Stimulated activated CD4-positive, alpha-beta T cell treated with anti-CD3 and anti-CD28 coated beads, Interleukin-15, amount 100 ng/mL, for 24 hours (primary cell): ENCODE measurements at places on chromosomes 12 and 14.

DNA sequence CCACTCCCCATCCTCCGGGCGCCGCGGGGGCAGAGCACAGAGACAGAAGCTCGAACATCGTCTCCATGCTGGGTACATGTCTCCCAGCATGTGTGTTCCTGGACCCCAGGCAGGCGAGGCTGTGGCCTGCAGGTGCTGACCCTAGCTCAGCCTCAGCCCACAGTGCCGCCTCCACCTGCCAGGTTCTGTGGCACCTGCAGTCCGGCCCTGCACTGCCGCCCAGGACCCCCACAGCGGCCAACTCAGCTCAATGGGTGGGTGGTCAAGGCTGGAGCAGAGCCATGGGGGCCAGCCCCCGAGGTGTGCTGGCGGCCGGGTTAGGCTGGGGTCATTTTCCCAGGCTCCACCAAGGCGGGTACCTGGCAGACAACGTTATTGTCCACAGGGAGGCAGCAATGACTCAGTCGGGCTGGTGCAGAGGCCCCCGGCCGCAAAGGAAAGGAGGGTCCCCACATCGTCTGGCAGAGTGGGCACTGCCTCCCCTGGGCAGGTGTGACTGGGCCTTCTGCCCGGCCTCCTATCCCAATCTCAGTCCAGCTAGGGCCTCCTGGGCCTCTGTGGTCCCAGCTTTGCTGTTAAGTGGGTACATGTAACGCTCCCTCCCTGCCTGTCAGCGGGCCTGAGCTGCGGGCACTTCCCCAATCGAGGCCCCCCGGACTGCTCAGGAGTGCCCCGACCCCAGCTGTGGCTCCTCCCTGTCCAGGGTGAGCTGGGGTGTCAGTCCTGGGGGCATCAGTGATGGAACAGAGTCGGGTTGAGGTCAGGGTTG, 20.2 kb upstream of the NUDT14 start:
- no peak for DNase-seq

DNA sequence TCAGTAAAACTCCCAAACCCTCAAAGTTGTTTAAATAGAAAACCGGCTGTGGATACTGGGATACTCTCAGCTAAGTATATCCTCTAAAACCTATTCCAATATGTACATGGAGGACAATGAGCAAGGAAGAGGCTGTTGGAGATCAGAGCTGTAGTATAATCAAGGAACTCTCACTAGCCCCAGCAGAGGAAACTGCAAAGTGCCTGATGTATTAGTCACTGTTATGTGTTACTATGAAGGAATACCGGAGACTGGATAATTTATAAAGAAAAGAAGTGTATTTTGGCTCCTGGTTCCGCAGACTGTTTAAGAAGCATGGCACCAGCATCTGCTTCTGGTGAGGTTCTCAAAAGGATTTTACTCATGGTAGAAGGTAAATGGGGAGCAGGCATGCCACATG, 65.6 kb upstream of the RPL10L start:
- DNase-seq, result no peak

DNA sequence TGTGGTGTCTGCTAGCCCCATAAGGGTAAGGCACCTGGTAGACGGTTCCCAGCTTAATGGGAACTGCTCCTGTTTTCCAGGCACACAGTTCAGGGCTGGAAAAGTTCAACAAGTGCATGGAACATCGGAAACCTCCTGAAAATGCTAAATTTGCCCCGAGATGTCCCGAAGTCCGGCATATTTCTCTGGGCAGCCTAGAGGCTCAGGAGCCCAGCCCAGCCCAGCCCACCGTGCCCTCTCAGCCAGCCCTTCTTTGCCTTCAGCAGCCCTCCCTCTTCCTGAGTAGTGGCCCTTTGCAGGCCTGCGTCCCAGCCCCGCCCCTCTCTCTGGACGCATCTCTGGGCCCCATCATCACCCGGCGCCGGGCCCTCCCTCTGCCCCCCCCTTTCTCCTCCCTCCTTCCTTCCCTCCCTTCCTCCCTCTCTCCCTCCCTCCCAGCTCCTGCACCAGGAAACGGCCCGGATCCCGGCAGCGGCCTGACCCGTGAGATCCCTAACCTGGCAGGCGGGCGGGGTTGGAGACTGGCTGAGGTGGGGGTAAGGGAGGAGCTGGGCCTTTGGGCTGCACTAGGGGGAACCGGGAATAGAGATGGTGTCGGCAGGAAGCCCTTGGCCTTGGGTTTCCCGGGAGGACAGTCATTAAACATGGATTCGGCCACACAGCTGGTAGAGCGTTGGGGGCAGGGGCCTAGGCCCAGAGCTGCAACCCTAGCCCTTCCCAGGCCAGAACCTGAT, at the start of gene BCL2L2:
Gene BCL2L2 (plus strand): TSS at position 422 of the 734 bp plus-strand sequence. CDS start 935 bp downstream, outside the sequence.
- DNase-seq, result no peak

DNA sequence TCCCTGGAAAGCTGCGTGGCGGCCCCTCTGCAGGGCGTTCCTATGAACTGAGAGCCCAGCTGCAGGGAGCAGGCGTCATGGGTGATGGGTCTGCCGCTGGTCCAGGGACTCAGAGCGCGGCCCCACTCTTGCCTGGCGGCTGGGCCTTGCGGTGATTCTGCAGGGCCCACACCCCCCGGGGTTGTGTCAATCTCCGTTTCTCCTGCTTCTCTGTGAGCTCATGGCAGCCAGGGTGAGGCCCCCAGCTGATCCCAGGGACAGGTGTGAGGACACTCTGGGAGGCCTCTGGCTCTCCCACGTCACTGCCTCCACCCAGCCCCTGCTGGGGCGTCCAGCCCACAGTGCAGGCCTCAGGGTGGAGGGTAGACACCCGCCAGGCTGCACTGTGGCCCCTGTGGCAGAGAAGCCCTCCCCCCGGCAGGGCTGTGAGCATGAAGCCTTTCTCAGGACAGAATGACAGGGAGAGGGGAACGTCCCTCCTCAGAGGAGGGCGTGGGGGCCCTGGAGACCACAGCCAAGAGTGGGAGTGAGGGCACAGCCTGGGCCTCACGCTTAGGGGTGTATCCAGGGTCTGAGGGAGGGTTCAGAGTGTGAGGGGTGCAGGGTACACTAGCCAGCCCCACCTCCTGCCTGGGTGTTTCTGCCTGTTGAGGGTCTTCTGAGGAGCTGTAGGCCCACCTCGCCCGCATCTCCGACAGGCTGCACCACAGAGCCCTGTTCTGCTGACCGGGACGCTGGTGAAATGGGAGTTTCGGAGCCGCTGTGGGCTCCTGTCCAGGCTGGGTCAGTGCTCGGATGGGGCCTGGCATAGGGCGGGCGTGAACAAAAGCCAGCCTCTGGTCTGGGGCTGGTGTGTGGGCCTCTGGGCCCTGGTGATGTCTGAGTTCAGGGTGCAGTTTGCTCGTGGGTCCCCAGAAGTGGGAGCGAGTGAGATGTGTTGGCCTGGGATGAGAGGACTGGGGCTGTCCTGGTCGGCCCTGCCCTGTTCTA, 26.7 kb upstream of the CRIP2 start:
- no peak for DNase-seq

- DNase-seq, result no peak
Observed at GRCh38 chr14:81831128-81831820, 297.6 kb upstream of the SEL1L start.

- DNase-seq, result no peak
Observed at GRCh38 chr14:85041618-85042017, 488.3 kb upstream of the FLRT2 start.

- peak; percentile 1 for DNase-seq
Observed at GRCh38 chr14:42428996-42429395, 822.3 kb downstream of the LRFN5 start.

DNA sequence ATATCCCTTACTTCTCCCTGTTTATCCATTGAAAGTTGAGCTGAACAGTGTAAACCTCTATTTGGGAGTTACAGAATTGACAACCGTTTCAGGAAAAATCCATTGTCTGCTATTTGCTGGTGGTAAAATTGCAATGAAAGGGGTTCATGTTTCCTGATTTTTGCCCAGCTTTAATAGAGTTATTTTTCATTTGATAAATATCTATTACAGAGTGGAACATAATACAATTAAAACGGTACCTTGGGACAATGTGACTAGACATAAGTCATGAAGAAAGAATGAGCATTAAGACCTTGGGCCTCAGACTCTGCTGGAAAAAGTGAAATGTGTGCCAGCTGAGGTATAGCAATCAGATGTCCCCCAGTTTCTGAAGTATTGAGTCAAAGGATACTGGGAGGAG, 13.1 kb downstream of the PTPRR start:
- no peak for DNase-seq

- peak; percentile 53 for DNase-seq
Observed at GRCh38 chr14:102508774-102509745, 516 bp downstream of the ANKRD9 start.

DNA sequence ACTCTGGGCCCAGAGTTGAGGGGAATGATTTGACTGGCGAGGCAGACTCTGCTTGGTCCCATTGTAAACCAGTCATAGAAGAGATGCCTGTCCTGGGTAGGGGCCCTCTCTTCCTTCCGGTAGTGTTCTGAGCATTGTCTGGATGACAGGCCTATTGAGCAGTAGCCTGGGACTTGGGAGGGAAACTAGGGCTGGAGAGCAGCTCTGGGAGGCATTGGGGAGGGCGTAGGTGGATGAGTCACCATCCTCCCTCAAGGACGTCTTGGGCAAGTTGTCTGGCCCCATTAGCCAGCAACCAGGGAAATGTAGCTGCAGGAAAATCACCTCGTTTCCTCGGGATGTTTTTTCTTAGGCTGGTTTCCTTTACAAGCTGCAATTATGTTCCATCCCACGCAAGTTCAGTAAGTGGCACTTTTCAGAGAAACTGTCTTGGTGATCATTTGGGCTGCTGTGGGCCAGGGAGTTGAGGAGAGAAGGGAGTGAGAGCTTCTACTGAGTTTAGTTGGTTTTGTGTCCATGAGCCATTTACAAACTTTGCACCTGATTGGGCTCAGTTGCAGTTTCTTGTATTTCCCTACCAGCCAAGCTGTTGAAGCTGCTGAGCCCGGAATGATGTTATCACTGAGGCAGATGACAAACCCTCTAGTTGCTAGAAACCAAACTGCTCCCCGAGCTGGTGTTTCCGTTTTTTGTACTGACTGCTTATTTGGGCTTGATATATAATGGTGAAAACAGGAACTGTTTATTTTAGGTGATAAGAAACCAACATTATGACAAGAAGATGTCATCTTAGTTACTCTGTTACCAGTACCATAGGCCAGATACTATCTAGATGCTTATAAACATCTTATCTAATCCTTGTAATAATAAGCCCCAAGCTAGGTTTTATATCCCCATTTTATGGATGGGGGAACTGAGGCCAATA, 147.6 kb downstream of the CHST11 start:
- peak; percentile 68 for DNase-seq

DNA sequence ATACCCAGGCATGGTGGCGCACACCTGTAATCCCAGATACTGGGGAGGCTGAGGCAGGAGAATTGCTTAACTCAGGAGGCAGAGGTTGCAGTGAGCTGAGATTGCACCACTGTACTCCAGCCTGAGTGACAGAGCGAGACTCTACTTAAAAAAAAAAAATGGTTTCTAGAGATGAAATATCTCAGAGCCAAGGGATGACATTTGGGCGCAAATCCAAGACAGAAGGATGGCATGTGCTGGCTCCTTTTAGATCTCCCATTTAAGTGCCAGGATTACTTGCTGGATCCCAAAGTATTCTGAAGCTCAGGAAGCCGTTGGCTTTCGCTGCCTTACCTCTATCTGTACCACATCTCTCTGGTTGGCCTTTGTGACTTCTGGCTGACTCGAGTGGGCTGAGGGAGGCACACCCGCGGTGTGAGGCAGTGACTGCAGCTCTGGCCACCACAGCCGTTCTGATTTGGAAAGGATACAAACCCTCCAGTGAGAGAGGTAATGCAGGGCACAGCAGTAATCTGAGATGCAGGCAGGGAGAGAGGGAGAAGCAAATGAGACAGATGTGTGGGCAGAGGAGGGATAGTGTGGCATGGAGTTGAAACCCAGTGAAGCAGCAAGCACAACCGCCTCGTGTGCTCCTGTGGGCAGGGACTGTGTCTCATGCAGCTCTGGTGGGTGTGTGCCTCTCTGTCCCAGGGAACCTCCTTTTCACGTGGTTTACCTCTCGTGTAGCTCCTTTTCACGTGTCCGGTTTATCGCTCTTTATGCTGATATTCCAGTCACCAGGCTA, 4.9 kb downstream of the B4GALNT3 start:
- no peak for DNase-seq

DNA sequence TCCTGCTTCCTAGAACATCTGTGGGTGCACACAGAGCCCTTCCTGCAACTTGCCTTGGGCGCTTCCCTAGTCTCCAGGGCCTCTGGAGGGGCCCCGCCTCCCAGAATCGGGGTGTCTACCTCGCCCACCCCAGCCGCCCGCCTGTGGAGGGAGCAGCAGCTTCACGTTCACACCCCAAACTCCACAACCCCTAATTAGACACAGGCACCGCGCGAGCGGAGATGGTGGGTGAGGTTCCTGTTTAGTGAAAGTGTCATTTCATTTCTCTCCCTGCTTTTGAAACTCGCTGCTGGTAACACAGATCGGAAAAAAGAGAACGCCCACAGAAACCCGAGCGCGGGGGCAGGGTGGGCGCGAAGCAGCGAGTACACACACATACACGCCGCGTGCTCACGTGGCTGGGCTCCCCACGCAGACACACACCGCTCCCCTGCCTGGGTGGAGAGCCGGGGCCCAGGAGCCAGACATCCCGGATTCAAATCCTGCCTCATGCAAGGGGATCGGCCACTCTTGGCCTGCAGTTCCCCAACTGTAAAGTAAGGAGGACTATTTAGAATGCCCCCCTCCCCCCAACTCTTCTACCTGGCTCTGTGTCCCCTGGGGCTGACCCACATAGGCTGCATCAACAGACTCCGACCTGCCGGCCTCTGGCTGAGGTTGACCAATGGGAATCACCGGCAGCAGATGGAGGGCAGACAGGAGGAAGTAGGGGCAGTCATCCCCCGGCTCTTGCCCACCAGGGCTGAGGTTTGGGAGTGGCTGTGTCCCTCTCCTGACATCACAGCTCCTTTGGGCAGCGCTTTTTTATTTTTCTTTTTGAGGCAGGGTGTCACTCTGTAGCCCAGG, 79.2 kb upstream of the NCOR2 start:
- DNase-seq, result peak; percentile 77

- DNase-seq, result peak; percentile 10
Observed at GRCh38 chr14:22650960-22651521, 6.9 kb upstream of the OR6J1 start.

- peak; percentile 62 for DNase-seq
Observed at GRCh38 chr14:32254952-32255679, 52.0 kb upstream of the RNU6-8 start.

GRCh38 chr12:131130311-131130911, 176.7 kb downstream of the ADGRD1 start:
- no peak for DNase-seq

DNA sequence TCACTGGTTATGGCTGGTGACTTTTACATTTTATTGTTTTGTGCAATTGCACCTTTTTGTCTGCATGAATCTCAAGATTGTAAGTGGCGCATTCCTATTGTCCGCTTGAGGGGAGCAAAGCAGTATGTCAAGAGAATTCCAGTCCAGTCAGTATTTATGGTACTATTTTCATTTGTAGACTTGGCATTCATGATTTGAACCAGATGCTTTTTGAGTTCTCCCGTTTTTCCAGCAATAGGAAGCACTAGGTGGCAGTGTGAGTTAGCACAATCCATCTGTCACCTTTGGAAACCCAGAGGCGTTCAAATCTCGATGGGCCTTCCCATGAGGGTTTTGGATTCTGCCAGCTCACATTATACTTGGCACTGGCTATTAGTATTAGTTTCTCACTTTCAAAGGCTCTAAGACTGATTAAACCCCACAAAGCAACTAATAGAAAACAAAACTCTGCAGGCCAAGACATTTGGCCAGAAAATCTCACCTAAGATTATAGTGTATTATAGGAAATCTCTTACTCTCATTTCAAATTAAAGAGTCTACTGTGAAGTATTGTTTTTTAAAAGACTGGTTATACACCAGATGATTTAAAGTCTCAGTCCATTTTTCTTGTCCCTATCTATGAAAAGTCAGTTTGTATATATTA, 2.2 kb downstream of the DACT1 start:
- peak; percentile 21 for DNase-seq

GRCh38 chr12:3885277-3886094, 12.3 kb upstream of the PARP11 start:
- DNase-seq, result peak; percentile 35
